Smooth muscle cell of the pulmonary artery (primary cell): ENCODE measurements at places on chromosomes 4 and X. TPM values are rescaled to one million over a fixed set of nuclear protein-coding genes. Genes with fewer than 3 reads are reported as not detected.

The MTHFD2L gene
- total RNA-seq, result 12.7 and 21.2 TPM in 2 replicates

The MYL5 gene
- total RNA-seq, result 13.8 and 17.1 TPM in 2 replicates

The PDGFRA gene
- total RNA-seq, result 298 and 562 TPM in 2 replicates

The NXF2 gene
- total RNA-seq, result not detected in 2 replicates

The PABPC1L2A gene
- not detected in 2 replicates for total RNA-seq

The C4orf51 gene
- not detected in 2 replicates for total RNA-seq

The MAGED4 gene
- total RNA-seq, result 53.2 and 60.0 TPM in 2 replicates

The PGRMC1 gene
- 107 and 156 TPM in 2 replicates for total RNA-seq

The MAP9 gene
- total RNA-seq, result 17.1 and 20.3 TPM in 2 replicates

The CT45A1 gene
- not detected in 2 replicates for total RNA-seq

The SPIN4 gene
- 1.8 and 4.2 TPM in 2 replicates for total RNA-seq

The ZNF185 gene
- total RNA-seq, result 4.8 and 10.7 TPM in 2 replicates

The PAGE1 gene
- not detected in 2 replicates for total RNA-seq
